ENCODE measurements at places on chromosomes 2 and 18. TPM values are rescaled to one million over a fixed set of nuclear protein-coding genes. Genes with fewer than 3 reads are reported as not detected.

GRCh38 chr18:21820033-21820810, 79.6 kb downstream of the MIB1 start:
- DNase-seq, result no peak

DNA sequence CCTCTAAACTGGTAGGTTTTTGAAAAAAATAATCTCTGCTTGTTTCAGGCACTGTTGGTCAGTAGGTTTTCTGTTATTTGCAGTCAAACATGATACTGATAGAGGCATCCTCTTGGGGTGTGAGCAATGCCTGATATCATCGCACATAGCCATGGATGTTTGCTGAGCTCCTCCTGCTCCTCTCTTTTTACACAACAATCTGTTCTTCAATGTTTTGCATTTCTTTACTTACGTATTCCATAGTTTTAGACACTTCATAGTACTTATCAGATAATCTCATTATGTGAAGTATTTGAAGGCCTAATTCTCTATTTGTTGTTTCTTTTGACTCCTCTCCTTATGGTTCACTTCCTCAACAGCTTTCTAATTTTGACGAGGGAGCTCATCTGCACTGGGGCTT, 23.0 kb upstream of the HS6ST1 start:
- no peak for DNase-seq

DNA sequence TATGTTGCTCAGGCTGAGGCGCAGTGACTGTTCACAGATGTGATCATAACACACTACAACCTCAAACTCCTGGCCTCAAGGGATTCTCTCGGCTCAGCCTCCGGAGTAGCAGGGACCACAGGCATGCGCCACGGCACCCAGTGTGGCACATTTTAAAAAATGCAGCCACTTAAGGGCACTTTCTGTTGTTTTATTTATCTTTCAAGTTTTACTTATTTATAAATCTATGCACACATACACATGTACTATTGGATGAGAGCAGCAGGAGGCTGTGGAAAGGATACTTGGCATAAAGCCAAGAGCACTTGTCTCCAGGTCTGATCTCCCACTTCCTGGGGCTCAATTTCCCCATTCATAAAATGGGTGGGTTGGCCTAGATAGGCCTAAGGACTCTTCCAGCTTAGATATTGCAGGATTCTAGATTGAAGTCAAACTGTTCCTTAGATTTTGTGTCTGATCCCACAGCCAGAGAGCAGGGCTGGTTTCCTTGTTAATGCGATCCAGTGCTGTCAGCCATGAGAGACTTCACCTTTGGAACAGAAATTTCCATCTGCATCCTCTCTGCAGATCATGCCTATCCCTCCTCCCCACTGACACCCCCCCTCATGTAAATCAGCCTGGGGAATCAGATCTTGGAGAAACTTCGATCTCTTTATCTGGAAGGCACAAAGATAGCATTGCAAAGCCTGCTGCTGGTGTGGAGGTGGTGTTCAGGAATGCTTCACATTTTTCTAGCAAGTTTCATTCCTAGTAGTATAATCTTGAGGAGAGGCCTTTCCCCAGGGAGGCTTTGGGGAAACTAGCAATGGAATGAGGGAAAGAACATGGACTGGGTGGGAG, 24.7 kb downstream of the PCBP1 start:
- DNase-seq, result no peak

DNA sequence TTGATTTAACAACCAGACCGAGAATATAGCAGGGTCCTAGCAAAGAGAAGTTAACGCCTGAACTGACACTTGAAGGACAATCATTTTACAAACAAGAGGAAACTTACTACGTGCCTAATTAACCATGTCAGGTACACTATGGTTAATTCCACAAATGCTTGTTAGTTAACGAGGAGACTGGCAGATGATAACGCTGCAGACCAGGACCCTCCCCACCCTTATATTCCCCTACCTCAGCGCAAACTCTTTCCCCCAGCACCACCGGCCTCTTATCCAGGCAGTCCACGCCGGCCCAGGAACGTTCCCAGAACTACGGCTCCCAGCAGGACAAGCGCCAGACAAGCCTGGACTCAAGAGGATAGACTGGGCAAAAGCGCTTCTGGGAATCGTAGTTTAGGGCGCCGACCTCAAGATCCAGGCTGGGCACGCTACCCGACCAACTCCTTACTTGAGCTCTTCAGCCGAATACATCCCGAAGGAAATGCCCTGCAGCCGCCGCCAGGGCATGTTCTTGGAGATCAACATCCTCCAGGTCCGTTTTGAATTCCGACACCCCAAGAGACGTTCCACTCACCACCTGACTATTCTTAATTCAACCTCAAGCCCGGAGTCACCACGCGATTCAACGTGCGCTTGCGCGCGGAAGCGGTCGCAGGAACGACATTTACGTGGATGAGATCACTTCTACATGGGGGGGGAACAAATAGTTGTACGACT, at the start of gene POLR1A:
POLR1A (minus strand) TSS at position 635 of the 717 bp plus-strand sequence; CDS start at position 525, 110 bp downstream.
- DNase-seq, result peak; percentile 60

DNA sequence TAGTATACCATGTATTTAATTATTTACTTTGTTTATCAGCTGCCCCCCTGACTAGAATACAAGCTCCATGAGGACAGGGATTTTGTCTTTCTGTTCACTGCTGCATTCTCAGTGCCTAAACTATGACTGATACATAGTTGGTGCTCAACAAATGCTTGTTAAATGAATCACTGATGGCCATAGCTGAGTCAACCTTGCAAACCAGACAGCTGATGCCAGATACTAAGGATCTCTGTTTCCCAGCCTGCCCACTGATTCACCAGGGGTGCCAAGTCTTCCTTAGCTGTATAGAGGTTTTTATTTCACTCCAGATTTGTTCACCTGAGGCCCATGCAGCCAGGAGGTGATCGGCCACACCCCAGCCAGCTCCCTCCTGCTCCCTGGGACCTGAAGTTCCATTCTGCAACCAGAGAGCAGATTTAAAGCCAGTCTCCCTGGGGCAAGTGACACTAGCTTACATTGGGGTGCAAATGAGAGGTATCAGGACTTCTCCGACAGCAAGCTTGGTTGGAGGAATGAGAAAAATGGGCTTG, 92.2 kb downstream of the C1QL2 start:
- no peak for DNase-seq

DNA sequence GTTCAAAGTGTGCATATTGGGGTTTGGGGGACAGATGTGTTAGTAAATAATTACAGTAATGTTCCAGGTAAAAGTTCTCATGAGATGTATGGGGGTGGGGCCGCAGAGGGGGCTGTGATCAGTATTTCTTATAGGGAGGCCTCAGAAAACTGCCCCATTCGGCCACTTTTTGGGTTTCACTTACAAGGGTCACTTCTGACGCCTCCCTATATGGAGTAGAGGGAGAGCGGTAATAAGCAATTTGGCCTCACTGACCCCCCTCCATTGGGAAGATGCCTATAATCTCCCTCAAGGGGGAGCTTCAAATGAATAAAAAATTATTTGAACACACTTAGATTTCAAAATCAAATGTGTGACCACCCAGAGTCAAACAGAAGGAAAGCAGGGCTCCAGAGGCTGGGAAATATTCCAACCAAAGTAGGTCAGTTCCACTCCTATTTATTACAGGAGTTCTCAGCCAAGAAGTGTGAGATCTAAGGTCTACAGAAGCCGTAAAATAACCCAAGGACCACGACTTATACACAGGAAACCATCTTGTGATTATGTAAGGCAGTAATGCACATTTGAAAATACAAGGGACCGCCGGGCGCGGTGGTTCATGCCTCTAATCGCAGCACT, 2.7 kb downstream of the SCTR start:
- no peak for DNase-seq

DNA sequence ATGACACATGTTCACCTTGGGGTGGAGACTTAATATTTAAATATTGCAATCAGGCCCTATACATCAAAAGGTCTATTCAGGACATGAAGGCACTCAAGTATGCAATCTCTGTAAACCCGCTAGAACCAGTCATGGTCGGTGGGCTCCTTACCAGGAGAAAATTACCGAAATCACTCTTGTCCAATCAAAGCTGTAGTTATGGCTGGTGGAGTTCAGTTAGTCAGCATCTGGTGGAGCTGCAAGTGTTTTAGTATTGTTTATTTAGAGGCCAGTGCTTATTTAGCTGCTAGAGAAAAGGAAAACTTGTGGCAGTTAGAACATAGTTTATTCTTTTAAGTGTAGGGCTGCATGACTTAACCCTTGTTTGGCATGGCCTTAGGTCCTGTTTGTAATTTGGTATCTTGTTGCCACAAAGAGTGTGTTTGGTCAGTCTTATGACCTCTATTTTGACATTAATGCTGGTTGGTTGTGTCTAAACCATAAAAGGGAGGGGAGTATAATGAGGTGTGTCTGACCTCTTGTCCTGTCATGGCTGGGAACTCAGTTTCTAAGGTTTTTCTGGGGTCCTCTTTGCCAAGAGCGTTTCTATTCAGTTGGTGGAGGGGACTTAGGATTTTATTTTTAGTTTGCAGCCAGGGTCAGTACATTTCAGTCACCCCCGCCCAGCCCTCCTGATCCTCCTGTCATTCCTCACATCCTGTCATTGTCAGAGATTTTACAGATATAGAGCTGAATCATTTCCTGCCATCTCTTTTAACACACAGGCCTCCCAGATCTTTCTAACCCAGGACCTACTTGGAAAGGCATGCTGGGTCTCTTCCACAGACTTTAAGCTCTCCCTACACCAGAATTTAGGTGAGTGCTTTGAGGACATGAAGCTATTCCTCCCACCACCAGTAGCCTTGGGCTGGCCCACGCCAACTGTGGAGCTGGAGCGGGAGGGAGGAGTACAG, 108.1 kb downstream of the XRCC5 start:
- no peak for DNase-seq

CHRNA1 gene
- not detected for total RNA-seq

GRCh38 chr2:207469943-207470729, 59.6 kb upstream of the CREB1 start:
- DNase-seq, result no peak

GRCh38 chr2:26469955-26470354, 8.0 kb downstream of the OTOF start:
- no peak for DNase-seq

GRCh38 chr18:11882636-11883035, 25.5 kb downstream of the MPPE1 start:
- no peak for DNase-seq

FAM237A gene
- not detected for total RNA-seq

SDC1 gene
- 35.1 TPM for total RNA-seq
